ENCODE measurements at places on chromosomes 6 and 20.

GRCh38 chr20:50582591-50583234 lies 72.5 kb downstream of the PTPN1 start:
- DNase-seq = no peak

DNA sequence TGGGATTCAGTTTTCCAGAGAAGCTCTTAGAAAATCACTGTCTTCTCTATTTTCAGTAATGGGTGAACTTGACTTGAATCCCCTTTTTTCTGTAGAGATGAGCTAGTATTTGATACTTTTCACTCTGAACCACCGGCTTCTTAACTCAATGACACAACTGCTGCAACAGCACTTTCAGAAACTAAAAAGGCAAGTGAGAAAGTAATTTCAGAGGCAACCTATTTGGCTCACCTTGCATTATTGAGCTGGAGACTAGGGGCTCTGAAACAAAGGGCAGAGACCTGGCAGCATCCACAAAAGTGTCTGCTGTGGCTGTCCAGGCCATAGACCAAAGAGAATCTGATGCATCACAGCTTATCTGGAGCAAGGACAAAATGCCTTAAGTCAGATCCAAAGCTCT lies 289.8 kb upstream of the IRAK1BP1 start:
- no peak for DNase-seq

GRCh38 chr6:139881728-139882211 lies 507.3 kb upstream of the CITED2 start:
- peak; percentile 15 for DNase-seq

- DNase-seq = no peak
Observed at GRCh38 chr20:48359692-48360341, 468.0 kb downstream of the PREX1 start.

DNA sequence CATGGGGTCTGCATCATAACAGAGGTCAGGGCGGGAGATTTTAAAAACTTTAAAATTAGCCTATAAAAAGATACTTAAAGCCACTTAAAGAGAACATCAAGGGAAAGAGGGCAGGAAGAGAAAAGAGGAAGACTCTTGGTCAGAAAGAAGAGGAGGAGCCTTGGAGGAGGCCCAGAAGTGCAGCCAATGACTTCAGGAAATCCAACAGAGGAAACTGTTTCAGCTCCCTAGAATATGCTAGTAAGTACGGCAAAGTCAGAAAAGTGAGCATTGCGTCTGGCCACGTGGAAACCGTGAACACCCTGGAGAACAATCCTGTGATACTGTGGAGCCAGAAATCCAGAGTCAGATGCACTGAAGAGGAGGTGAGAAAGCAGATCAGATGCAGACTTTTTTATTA lies 22.5 kb upstream of the NHSL1 start:
- no peak for DNase-seq

DNA sequence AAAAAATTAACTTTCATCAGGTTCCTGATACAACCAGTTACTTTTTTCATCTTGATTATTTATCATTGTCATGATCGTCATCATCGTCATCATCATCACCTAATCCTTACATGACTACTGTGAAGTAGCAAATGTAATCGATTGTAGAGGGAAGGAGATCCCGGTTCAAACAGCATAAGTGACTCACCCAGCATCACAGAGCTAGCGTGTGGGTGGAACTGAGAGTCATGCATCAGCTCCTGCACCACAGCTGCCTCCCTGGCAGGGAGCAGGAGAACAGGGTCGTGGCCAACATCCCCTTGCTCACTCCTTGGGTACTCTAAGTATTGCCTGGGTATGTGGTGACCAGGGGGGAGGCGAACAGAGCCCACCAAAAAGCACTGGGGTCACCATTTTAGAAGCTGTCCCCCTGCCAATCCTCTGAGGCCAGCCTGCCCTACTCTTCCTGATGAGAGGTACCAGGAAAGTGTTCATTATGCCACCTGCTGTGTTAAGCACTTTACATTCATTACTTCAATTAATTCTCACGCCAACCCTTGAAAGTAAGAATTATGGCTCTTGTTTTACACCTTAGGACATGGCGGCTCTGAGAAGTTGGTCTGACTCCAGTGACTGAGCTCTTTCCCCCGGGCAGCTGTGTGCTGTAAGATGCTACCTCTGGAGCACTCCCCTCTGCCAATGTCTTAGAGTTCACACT lies 425.2 kb downstream of the CD83 start:
- DNase-seq = peak; percentile 61

- DNase-seq = no peak
Observed at GRCh38 chr6:143802833-143803565, 40.1 kb upstream of the LTV1 start.

DNA sequence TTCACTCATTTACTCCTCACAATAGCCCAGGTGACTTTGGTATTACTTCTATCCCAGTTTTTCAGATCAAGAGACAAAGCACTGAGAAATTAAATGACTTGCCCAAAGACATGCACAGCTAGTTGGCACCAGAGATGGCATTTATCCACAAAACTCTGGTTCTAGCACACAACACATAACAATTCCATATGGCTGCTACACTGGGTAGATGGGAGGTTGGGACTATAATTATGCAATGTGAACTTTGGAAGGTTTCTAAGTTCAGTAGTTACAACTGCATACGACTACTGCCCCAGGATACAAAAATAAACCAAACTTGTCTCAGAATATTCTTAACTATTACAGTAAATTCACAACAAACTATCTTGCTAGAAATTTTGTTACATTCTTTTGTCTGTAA lies 54.2 kb upstream of the MLIP start:
- no peak for DNase-seq

GRCh38 chr6:48978016-48978415 lies 485.0 kb downstream of the MMUT start:
- no peak for DNase-seq

DNA sequence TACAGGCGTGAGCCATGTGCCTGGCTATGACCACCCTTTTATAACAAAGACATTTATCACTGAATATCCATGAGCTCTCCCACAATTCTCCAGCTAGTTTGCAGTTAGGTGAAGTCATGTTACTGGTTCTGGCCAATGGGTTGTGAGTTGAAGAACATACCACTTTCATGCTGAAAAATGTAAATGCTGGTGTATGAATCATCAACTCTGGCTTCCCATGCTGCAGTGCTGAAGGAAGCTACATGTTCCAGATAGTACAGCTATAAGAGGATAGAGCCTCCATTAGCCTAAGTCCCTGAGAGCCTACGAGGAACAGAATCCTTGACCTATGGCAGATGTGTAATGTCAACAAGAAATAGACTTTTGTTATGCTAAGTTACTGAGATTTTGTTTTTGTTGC lies 180.4 kb downstream of the BTBD9 start:
- no peak for DNase-seq

DNA sequence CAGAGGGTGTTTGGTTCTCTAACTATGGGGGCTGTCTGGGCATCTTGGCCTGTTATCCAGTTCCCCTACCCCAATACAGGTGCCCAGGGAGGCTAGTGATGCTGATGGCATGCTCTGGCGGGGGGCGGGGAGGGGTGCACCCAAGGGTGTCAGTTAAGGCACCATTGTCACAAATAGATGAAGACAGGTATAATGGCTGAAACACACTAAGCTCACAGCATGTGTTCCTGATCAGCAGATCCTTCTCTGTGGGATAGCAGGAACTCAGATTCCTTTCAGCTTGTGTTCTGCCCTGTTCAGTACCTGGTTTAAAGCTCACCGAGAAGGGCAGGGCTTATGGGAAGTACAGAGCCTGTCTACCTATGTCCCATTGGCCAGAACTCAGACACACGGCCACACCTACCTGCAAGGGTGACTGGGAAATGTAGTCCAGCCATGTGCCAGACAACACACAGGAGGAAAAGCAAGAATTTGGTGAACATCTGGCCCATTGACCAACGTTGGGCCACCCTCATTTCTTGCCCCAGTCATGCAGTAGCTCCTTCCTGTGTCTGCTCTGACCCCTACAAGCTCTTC lies 3.4 kb upstream of the RSPO4 start:
- no peak for DNase-seq

- no peak for DNase-seq
Observed at GRCh38 chr6:167325766-167326165, 880 bp downstream of the TTLL2 start.

GRCh38 chr20:21665687-21666446 lies 39.6 kb upstream of the PAX1 start:
- no peak for DNase-seq

- no peak for DNase-seq
Observed at GRCh38 chr6:112027942-112028674, 25.8 kb upstream of the CCN6 start.

- no peak for DNase-seq
Observed at GRCh38 chr6:55617272-55617671, 38.3 kb upstream of the HMGCLL1 start.

DNA sequence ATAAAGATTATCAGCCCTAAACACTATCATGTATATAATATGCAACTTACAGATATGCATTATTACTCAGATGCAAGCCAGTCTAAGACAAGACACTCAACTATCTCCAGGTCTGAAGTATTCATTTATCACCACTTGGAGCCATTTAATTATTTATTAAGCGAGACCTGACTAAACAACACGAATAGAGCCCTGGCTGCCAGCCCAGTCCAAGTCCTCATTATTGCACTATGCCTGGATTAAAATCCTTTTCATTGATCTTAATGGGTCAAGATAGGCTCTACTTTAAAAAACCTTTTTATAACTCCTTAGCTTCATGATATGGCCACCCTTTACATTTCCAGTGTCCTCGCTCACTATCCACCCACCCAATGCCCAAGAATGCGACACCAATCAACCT lies 183.1 kb upstream of the MARCKS start:
- DNase-seq = no peak

- no peak for DNase-seq
Observed at GRCh38 chr20:34043025-34043424, 49.3 kb downstream of the RALY start.

GRCh38 chr6:64737418-64737817 lies 969.6 kb downstream of the EYS start:
- no peak for DNase-seq

DNA sequence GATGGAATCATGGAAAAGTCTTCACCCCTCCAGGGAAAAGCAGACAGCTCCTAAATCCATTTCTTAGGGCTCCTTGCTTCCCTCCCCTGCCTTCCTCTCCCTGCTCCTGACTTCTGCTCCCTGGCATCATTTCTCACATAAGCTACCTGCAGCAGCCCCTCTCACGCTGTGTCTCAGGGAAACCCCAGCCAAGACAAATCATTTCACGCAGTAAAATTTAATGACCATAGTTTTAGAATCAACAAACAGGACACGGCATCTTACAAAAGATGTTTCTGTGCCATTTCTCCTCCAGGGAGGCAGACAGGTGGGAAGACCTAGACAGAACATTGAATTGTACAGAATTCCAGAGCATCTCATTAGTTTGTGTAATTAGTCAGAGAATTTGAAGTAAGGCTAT lies 16.5 kb upstream of the FOXQ1 start:
- DNase-seq = no peak

DNA sequence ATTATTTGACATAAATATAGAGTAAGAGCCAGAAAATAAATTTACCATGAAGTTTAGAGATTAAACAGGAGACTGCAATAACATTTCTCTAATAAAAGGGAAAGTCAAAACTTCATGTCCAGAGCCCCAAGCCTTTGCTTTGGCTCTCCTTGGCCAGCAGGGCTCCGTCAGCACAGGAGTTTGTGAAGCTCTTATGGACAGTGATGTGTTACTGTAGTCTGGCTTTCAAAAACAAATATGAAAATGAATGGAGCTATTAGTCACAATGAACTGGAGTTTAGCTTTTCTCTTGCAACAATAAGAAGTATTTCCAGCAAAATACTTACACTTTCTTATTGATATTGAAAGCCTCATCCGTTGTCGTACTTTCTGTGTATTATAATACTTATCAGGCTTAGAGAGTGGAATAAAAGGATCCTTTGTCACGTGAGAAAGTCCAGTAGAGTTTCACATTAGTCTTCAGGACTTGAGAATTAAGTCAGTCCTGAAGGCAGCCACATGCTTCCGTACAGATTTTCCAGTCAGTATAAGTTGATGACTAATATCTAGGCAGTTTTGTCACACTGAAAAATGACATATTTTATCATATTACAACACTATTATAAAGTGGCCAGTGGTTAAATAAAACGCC lies 117.0 kb upstream of the PRL start:
- no peak for DNase-seq

- no peak for DNase-seq
Observed at GRCh38 chr6:96794980-96795379, 42.3 kb downstream of the GPR63 start.

- DNase-seq = peak; percentile 19
Observed at GRCh38 chr6:24743265-24743943, 24.4 kb upstream of the C6orf62 start.

- no peak for DNase-seq
Observed at GRCh38 chr6:37926661-37927060, 107.1 kb downstream of the ZFAND3 start.

DNA sequence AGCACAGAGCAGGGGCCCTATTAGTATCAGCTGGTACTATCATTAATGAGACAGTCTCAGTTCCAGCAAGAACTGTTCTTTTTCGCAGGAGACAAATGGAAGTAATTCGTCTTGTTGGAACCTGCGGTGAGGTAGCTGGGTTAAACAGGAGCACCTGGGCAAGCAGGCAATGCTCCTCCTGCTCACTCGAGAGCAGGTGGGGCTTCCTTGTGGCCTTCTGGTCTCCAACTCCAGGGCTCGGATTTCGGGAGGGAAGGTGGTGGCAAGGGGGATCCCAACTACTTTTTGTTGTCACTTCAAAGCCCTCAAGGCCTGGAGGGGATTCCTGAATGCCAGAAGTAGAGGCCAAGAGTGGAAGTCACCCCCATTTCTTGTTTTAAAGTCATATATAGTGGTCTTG lies 1.3 kb upstream of the SPEF1 start:
- no peak for DNase-seq

GRCh38 chr6:6006006-6006427 lies 708 bp downstream of the NRN1 start:
- DNase-seq = no peak

DNA sequence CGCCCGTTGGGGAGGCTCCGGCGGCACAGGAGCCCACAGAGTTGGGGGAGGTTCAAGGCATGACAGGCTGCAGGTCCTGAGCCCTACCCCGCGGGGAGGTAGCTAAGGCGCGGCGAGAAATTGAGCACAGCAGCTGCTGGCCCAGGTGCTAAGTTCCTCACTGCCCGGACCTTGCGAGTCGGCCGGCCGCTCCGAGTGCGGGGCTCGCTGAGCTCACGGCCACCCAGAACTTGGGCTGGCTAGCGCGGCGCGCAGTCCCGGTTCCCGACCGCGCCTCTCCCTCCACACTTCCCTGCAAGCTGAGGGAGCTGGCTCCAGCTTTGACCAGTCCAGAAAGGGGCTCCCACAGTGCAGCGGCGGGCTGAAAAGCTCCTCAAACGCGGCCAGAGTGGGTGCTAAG lies 23.9 kb upstream of the KIF13A start:
- DNase-seq = no peak

- DNase-seq = no peak
Observed at GRCh38 chr6:122052346-122052900, 347.0 kb upstream of the HSF2 start.
